Hematopoietic multipotent progenitor cell treated with erythropoietin and hydrocortisone succinate and interleukin-3 and kit ligand, for 17 days (in vitro differentiated cells): ENCODE measurements at places on chromosomes 16 and 17.

- no peak for DNase-seq
Measured at GRCh38 chr16:19688396-19689024, 29.5 kb downstream of the KNOP1 start.

DNA sequence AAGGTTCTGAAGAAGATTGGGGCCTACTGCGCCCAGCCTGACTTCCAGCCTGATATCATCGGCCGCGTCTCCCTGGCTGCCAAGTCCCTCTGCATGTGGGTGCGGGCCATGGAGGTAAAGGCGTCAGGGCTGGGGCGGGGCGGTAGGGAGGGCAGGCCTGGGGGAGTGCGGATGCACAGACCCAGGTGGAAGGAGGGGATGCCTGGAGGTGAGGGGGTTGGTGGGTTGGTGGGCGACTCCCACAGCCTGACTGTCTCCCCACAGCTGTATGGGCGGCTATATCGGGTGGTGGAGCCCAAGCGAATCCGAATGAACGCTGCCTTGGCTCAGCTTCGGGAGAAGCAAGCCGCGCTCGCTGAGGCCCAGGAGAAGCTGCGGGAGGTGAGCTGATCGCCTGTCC lies 26.8 kb upstream of the KDM6B start:
- DNase-seq, result no peak

DNA sequence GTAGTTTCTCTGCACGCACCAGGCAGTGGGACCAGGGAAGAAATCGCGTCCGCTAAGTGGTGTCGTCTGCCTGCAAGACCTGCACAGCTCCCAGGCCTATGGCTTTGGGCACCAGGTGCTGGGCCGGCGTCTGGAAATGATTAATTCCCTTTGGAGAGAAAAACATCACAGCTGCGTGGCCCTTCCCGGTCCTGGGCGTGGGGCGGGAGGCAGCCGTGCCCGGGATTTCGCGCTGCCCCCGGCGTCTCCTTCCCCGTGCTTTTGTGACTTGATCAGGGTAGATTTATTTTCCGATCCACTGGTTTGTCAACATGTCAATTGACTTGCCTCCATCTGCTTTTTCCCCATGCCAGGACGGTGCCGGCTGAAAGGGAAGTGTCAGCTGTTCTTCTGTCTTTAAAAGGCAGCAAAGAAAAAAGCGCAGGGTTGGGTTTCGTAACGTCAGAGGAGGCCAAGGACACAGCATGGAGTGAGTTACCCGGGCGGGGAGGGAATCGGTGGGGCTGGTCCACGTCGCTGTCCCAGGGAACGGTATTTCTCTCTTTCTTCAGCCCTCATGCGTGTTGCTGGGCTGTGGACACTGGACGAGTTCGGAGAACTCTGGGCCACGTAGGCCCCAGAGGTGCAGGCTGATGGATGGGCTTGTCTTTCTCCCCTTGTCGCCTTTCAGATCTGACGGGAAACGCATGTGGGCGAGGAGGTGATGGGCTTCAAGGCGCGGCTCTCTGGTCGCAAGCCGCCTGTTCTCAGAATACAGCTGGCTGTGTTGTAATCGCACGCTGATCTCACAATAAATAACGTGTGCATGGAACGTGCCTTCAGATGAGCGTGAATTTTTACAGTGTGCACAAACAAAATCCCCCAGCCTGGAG lies 188.1 kb upstream of the ZNF469 start:
- DNase-seq, result no peak

DNA sequence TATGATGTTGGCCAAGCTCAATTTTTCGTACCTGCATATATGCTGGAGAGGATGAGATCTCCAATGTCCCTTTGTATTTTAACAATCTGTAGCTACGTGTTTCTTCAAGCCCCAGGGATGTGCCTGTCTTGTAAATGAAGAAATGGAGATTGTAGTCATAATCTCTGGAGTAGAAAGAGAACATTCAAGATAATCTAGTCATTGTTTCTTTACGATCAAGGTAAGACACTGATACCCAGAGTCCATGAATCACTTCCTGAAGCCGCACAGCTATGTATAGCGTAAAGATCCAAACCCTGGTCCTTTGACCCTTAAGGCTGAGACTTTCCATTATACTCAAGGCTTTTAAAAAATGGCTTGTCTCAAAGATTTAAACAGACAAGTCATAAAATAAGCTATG lies 205.5 kb downstream of the HS3ST3B1 start:
- no peak for DNase-seq

- DNase-seq, result no peak
Measured at GRCh38 chr17:31537565-31538011, 146.1 kb downstream of the RAB11FIP4 start.

GRCh38 chr17:74861662-74862107 lies 2.0 kb upstream of the GRIN2C start:
- no peak for DNase-seq

DNA sequence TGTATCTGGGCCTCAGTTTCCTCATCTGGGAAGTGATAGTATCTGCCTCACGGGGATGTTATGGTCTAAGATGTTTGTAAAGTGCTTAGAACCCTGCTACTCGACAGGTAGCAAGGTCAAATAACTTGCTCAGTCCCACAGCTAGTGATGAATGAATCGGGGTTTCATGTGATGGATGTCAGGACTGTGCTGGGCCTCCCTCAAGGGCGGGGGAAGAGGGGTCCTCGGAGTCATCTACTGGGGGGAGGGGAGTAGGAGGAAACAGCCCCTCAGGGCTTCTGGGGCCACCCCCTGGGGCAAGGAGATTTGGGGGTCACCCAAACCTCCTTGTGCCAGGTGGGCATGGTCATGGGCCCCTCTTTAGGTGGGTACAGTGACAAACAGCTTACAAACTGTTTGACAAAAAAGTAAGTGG lies 732 bp downstream of the PNPO start:
- DNase-seq, result no peak

DNA sequence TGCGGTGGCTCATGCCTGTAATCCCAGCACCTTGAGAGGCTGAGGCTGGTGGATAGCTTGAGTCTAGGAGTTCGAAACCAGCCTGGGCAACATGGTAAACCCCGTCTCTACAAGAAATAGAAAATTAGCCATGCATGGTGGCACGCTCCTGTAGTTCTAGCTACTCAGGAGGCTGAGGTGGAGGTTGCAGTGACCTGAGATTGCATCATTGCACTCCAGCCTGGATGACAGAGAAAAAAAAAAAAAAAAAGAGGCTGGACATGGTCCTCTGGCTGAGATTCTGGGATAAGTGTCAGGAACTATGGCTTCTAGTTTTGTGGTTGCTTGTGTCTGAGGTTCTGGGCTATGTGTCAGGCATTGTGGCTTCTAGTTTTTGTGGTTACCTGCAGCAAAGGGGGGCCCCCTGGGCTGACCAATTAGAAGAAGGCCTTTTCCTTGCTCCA lies 7.0 kb downstream of the KSR1 start:
- DNase-seq, result no peak

- DNase-seq, result no peak
Measured at GRCh38 chr16:28623172-28623711, 13.4 kb upstream of the SULT1A1 start.

DNA sequence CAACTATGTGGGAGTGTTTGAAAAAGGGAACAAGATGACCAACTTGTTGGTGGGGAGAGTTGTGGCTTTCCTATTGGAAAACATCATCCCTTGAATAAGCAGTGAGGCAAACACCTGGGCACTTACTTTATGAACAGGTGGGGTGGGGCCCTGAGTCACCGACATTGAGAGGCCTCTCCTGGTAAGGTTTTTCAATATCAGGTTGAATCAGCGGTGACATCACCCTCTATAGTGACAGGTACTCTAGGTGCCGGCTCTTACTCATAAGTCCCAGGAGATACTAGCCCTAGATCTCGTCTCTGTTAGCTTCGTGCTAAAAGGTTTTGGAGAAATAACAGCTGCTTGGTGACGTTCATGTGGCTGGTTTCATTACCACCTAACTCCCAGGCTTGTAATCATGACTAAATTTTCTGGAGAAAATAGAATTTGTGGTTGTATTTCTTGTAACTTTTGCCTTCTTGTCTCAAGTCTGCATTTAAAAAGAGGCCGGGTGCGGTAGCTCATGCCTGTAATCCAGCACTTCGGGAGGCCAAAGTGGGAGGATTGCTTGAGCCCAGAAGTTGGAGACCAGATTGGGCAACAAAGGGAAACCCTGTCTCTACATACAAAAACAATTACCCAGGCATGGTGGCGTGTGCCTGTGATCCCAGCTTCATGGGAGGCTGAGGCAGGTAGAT lies 19.3 kb downstream of the CDH1 start:
- no peak for DNase-seq

DNA sequence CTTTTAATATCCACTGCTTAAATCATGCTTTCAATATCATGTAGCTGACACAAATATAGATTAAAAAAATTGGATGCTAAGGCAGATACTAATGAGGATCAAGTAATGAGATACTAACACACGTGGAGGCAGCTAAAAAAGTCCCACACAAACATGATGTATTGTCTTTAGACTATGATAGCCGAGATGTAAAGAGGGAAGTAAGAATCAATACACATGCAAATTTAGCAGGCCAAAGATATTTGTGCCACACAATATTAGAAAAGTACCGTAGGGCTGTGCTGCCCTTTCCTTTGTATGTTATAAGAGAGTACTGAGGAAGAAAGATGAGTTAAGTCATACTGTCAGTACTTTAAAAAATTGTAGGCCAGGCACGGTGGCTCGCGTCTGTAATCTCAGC lies 51.4 kb upstream of the STAC2 start:
- no peak for DNase-seq

DNA sequence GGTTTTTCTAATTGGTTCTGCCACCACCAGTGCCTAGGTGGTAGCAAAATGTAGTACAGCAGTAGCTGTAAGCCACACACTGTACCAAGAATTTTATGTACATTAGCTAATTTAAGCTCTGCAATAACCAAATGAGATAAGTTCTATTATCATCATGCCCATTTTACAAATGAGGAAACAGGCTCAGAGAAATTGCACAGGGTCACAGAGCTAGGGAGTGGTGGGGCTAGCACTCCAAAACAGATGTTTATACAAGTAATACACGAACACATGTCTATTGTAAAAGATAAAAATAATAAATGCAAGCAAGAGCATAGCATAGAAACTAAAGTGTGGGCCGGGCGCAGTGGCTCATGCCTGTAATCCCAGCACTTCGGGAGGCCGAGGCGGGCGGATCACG lies 13.6 kb downstream of the RSAD1 start:
- DNase-seq, result no peak

DNA sequence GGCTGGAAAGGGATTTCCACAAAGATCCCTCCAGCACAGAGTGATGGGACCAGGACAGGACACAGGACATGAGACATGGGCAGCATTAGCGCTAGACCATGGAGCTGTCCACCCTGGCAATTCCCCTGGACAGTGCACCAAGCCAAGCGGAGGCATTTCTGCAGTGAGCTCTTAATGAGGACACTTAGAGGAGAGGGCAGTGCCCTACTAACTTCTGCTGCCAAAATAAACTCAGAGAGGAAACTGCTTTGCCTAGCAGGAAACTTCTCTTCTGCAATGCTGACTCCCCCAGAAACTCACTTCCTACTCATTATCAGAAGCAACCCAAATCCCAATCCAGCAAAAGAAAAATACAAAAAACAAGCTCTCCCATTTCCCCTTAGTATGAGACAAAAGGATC lies 119.2 kb downstream of the HS3ST2 start:
- no peak for DNase-seq

- DNase-seq, result no peak
Measured at GRCh38 chr16:4915226-4915761, 21.7 kb downstream of the PPL start.

DNA sequence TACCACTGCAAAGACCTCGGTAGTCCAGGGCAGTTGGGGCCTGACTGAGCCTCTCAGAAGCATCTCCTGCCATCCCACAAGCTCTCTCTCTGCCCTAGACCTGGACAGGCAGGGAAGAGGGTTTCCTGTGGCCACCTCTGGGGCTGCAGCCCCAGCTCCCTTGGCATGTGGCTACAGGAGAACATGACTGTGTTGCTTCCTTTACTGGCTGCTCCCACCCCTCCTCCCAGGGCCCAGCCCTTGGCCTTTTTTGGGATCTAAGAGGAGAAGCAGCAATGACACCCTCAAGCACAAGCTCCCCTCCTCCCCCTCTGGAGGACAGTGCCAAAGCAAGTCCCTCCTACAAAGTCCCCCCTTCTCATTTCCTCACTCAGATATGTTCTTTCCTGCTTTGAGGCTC lies 5.6 kb downstream of the MRPL27 start:
- DNase-seq, result no peak

DNA sequence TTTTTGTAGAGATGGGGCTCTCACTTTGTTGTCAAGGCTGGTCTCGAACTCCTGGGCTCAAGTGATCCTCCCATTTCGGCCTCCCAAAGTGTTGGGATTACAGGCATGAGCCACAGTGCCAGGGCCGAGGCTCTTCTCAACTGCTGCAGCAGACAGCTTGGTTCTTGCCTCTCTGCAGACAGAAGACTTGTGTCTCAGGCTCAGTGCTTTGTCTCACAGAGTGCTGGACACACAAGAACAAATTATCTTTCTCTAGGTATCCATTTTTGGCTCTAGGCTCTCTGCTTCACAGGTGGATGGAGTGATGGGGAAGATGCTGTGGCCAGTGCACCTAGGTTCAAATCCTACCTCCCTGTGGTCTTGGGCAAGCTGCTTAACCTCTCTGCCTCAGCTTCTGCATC lies 80.8 kb upstream of the RNU2-1 start:
- DNase-seq, result no peak

GRCh38 chr17:10936931-10937330 lies 99.0 kb upstream of the PIRT start:
- no peak for DNase-seq

DNA sequence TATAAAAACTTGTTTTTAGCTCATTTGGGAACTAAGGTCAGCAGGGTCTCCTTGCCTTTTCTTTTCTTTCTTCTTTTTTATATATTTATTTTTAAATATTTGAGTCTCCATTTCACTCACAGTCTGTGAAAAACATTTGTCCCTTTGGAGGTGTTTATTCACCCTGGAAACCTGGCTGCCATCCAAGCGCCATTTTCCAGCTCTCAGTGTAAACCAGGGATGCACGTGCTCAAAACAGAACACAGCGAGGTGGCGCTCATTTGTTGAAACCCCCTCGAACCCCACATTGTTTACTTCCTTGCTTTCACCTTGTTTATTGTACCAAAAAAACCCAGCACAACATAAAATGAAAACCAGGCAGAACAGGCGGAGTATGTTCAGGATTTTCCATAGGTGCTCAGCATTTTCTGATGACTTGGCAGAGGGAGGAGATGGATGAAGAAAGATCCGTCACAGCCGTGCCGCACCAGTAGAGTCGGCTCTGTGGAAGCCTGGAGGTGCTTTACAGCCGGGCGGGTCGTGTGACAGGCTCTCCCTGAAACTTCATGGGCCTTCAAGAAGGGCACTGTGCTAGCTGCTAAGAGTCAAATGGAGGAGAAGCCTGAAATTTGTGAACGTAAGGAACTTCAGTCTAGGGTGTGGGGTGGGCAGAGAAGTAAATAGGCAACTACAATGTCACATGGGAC lies 284.4 kb downstream of the FOXL1 start:
- no peak for DNase-seq

DNA sequence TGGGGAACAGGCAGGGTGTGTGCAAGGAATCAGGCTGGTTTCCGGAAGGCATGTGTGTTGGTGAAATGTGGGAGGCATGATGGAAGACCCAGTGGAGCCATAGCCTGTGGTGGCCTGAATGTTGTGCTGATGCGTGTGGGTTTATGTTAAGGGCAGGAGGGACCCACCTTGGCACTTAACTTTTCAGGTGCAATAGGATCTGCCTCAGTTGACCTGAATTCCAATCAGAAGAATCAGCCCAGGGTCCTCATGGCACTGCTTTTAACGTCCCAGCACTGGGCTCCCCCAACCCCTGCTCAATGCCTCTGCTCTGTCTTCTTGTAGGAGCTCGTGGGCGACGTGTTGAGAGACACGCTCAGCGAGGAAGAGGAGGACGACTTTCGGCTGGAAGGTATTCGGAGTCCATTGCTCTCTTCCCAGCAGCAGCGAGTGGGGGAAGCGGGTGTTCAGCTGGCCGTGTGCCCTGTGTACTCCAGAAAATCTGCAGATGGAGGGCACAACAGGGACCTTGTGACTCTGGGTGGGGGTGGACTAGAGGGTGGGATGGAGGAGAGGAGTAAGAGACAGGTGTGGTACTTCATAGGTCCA lies 59.9 kb downstream of the NKD1 start:
- no peak for DNase-seq
